ENCODE measurements at places on chromosomes 3 and 15.

- no peak for DNase-seq
Observed at GRCh38 chr15:58698887-58699641, 50.4 kb downstream of the ADAM10 start.

DNA sequence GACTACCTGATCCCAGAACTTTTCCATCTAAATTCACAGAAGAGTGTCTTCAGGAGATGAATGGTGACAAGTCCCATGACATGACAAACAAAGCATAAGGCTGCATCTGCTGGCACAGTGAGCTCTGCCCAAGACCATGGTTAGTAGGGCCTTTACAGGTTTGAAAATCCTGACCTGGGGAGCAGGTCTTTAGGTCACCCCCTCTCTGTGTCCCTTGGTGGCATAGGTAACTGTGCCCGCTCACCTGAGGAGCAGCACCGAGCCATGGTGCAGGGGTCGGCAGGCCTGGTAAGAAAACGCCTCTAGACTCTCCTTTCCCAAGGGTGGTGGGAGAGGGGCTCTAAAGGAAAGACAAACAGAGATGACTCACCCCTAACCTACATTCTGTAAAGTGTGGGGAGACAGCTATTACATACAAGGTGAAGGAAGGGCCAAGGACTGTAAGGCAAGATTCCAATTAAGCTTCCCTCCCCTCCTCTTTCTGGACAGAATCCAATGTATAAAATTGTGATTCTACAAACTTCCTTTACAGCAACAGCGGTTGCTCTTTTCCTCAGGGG lies 74.0 kb downstream of the SATB1 start:
- DNase-seq = no peak

GRCh38 chr3:60598671-60599070 lies 652.6 kb downstream of the FHIT start:
- no peak for DNase-seq

- DNase-seq = no peak
Observed at GRCh38 chr3:28125342-28125741, 116.1 kb upstream of the CMC1 start.

- no peak for DNase-seq
Observed at GRCh38 chr3:77256584-77257503, 216.9 kb downstream of the ROBO2 start.

GRCh38 chr3:24288496-24289236 lies 206.0 kb downstream of the THRB start:
- no peak for DNase-seq

- DNase-seq = no peak
Observed at GRCh38 chr3:64900156-64900555, 212.4 kb upstream of the ADAMTS9 start.

DNA sequence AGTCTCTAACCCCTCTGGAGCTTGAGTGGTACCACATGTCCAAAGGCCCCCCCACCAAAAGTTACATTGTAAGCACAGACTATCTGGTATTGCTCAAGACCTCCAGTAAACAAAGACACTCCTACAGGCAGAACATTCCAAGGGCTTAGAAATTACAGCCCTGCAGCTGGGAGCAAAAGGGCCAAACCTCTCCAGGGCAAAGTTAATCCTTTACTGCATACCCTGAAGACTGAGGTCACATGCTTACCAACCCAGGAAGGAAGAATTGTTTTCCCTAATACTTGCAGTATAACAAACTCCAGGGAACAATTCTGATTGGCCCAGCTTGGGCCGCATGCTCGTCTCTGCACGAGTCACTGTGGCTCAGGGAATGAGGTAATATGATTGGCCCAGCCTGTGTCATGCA lies 266.1 kb upstream of the NR2F2 start:
- DNase-seq = no peak

DNA sequence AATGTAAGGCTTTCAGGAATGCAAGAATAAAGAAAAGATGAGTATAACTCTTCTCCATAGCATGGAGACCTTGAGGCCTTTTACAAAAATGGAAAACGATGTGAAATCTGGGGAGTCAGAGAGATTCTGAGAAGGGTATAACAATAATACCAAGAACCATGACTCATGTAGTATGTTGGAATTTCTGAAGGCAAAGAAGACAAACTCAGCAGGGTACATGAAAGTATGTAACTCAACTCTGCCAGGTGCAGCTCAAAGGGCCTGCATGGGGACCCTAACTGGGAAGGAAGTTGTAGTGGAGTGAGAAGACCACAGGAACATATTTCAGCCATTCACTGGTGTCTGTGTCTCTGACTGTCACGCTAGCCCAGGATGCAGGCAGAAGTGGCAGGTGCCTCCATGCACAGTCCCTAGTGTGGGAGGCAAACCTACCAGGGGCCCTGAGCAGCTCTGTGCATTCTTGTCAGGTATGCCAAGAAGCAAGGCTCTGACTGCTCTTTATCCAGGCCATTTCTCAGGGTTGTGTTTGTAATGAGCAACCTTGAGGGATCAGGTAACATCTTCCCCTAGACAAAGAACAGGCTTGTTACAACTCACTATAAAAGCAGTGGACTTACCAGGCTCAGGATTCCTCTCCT lies 57.2 kb downstream of the GPR156 start:
- DNase-seq = no peak
